ENCODE measurements at places on chromosomes 11 and 22. TPM values are rescaled to one million over a fixed set of nuclear protein-coding genes. Genes with fewer than 3 reads are reported as not detected.

DNA sequence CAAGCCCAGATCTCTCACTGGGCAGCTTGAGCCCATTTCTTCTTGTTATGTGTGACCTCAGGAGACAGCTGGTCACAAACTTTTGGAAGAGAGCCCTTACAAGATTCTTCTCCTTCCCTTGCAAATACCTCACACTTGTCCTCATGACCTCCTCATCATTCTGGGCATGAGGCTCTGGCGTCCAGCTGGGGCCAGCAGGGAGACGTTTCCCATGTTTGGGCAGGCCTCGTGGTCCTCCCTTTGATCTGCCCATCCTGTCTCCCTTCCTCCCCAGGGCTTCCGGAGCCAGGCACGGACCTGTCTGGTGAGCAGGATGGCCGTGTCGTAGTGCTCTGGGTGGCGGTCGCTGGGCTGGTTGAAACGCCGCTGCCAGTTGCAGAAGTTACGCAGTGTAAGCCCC, 9.7 kb downstream of the ADAMTS8 start:
- DNase-seq: no peak

DNA sequence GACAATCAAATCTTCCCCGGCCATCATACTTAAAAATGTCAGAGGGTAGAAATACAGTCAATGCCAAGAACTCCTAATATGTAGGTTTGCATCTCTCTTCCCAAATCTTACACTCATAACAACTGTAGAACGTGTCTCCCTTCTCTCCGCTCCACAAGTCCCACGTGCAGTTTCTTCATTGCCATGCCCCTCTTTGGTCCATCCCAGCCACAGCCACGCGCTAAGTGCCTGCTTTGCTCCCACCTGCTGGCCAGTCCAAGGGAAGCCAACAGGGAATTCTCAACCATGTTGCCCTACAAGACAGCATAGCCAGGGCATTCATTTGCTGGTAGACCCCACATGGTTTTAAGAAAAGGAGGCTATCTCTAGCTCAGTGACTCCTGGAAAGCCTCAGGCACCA, 420.6 kb upstream of the ISX start:
- peak; percentile 2 for DNase-seq

DNA sequence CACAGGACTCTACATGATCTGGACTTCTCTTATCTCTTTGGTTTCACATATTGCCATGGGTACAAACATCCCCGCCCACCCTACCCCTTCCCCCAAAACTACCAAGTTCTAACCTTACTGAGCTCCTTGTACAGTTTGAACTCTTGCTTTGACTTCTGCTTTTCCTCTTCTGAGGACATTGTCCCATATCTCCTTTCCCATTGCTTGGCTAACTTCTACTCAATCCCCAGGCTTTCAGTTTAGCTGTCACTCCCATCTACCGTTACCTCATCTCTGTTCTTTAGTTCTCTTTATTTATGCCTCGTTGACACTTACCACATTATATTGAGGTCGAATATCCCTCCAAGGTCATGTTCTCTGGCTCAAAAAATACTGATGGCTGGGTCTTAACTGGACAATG, 393.5 kb upstream of the CADM1 start:
- no peak for DNase-seq

ANKRD13D gene
- total RNA-seq: 71.8 TPM

DNA sequence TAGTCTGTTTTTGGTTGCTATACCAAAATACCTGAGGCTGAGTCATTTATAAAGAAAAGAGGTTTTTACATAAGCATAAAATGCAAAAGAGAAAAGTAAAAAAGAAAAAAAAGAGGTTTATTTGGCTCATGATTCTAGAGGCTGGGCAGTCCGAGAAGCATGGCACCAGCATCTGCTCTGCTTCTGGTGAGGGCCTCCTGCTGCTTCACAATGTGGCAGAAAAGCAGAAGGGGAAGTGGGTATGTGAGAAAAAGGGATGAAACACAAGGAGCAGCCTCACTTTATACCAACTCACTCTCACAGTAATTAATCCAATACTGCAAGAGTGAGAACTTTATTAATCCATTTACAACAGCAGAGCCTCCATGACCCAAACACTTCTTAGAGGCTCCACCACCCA, 47.1 kb downstream of the MTNR1B start:
- DNase-seq: no peak

TEX54 gene
- total RNA-seq: not detected

DNA sequence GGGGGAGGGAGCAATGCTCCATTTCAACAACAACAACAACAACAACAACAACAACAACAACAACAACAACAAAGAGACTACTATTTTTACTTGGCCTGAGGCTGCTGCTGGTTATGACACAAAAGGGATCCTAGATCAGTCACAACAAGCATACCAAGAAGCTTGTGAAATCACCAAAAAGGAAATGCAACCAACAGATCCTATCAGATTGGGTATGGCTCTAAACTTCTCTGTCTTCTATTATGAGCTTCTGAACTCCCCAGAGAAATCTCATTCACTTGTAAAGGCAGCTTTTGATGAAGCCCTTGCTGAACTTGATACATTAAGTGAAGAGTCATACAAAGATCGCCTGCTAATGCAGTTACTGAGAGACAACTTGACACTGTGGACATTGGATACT, 10.5 kb upstream of the MS4A2 start:
- DNase-seq: no peak

TANGO2 gene
- 12.8 TPM for total RNA-seq

GRCh38 chr22:36481393-36482168, at the start of gene TXN2:
Gene TXN2, minus strand, starts transcription at chr22:36481640. Its CDS starts 803 bp downstream, at chr22:36480837.
- DNase-seq: peak; percentile 88

GRCh38 chr22:29050457-29050856, 11.2 kb downstream of the C22orf31 start:
- DNase-seq: no peak

GRCh38 chr11:95884376-95884775, 39.5 kb downstream of the MTMR2 start:
- no peak for DNase-seq

ZP1 gene
- not detected for total RNA-seq

GRCh38 chr11:92717240-92717639, 252.2 kb upstream of the MTNR1B start:
- no peak for DNase-seq

- DNase-seq: no peak
These were observed 8.6 kb upstream of the CD3E start for GRCh38 chr11:118295815-118296454.

- DNase-seq: no peak
These were observed 24.4 kb upstream of the CD5 start for GRCh38 chr11:61077936-61078335.

DNA sequence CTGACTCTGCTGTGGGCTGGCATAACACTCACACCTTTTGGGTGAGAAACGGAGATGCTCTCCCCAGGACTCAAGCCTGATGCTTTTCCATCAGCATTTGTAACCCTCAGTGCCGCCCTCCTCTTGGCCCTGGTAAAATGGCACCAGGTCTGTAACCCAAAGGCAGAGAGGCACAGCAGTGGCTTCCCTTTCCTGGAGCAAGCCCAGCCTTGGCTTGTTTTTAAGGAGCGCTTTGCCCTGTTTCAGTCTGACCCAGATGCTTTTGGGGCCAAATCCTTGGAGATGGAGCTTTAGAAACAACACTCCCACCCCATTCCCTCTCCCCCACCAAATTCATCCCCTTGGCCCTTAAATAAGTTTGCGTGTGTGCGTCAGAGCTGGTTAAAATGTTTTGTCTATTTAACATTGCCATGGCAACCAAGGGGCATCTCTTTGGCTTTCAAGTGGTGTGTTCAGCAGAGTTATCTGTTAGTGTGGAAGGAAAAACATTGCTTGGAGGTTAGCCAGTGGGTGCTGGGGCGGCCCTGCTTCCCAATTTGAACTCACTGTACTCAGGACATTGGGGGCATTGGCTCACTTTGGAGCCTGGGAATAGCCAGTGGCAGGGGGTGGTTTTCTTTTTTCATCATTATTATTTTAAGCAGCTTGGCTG, 134.1 kb downstream of the NAV2 start:
- no peak for DNase-seq

- no peak for DNase-seq
These were observed 1984.7 kb upstream of the RAG2 start for GRCh38 chr11:38582756-38583155.

- no peak for DNase-seq
These were observed 4.7 kb upstream of the KDM2A start for GRCh38 chr11:67114275-67114896.

DNA sequence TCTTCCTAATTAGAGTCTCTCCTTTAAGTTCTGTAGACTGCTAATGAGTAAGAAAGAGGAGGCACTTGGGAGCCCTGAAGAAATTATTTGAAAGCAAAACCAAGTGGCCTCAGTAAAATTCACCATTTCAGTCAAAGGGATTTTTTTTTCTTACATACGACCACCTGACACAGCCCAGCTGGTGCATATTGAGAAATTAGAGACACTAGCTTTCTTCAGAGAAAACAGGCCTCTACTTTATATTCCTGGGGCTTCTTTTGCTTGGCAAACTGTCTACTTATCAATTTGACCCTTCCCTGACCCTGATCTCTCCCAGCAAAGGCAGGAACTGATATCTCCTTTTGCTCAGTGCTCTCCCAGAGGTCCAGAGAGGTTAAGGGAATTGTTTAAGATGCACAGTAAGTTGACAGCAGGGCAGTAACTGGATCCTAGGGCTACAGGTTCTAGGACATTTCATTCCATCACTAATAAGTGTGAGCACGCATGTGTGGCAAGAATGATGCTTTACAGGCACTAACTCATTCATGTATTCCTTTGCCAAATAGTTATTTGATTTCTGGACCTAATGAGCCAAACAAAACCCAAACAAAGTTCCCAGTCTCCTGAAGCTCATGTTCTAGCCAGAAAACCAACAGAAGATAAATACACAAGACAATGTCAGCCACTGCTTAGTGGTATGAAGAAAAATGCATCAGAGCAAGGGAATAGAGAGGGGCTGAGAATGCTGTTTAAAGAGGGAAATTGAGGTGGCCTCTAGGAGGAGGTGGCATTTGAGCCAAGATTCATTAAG, 467.6 kb downstream of the SOX6 start:
- no peak for DNase-seq

DNA sequence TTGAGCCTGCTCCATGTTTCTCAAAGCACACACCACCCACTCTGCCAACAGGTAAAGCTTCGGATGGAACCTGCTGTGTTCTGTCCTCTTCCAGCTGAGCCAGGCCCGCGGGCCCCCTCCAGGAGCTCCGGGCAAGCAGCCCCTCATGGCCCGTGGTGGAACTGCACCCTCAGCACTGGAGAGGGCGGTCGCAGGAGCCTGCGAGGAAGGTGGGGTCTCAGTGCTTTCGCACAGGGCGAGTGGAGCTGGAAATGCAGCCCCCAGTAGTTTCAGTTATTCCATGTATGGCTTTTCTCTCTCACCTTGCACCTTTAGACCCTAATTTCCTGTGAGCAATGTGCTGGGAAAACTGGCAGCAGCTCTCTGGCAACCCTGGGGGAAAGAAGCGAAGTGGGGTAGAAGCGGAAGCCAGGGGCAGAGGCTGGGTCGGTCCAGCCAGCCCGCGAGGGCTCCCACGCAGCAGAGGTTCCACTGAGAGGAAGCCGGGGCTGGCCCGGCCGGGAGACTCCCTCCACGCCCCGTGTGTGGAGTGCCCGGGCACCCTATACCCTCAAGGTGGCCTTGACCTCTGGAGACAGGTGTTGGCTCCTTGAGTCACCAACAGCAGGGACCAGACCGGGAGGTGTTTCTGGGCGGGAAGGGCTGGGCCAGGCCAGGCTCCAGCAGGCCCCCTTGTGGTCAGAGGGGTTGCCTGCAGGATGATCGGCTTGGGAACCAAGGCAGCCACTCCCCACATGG, 119.9 kb upstream of the TMEM45B start:
- DNase-seq: peak; percentile 80

- DNase-seq: no peak
These were observed 25.2 kb downstream of the NRXN2 start for GRCh38 chr11:64697663-64698375.

- DNase-seq: peak; percentile 45
These were observed 48.7 kb downstream of the TSPAN18 start for GRCh38 chr11:44775366-44775984.

DNA sequence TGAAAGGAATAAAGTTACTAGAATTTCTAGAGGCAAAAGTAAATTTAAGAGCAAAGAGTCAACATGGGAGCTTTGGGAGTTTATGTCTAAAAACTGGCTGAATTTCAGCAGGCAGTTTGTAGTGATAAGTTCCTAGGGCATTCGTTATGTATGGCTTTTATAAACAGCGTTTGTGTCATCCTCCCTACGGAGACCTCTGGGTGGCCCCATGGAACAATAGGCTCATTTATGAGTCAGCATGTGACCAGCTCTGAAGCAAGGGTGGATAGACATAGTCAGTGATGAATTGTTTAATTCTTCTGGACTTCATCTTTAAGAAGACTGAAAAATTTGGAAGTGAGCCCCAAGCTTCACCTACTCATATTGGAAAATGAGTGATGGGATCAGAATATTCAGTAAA, 37.1 kb downstream of the SVIP start:
- DNase-seq: no peak

GRCh38 chr11:5297721-5298323, 3.9 kb downstream of the OR51B4 start:
- DNase-seq: no peak

GRCh38 chr11:68186061-68186460, 27.0 kb downstream of the KMT5B start:
- DNase-seq: no peak

GRCh38 chr11:64539711-64540427, 51.2 kb upstream of the SLC22A12 start:
- no peak for DNase-seq

GRCh38 chr11:111845276-111846028, 25.9 kb downstream of the ALG9 start:
- DNase-seq: no peak

DNA sequence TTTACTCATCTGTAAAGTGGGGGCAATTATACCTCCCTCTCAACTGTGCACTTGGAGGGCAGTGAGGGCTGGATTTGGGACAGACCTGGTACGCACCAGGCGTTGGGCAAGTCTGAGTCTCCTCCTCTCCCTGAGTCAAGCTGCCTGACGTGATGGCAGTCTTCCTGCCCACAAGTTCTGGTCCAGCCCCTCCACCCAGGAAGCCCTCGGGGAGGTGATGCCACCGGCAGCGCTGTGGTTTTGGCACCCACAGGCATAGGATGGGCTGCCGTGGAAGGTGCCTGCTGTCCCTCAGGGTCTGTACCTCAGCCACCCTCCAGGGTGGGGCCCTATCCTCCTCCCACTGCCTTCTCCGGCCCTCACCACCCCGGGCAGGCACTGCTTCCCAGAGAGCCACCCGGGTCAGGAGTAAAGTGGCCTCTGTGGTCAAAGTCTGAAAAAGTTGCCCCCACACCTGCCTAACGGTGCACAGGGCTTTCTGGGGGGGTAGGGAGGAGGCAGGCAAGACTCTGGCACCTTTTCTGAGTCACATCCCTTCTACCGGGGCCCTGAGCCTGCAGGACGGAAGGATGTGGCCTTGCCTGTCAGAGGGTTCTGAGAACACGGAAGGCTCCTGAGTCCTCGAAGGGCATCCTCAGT, 6.5 kb upstream of the APOBEC3H start:
- no peak for DNase-seq

Data from neural crest cell (in vitro differentiated cells).